ENCODE measurements at places on chromosomes 12 and 14. TPM values are rescaled to one million over a fixed set of nuclear protein-coding genes. Genes with fewer than 3 reads are reported as not detected.

Gene RNF212B
- not detected for polyA plus RNA-seq

Gene BMP4
- 10.1 TPM for polyA plus RNA-seq

Gene RNASE7
- polyA plus RNA-seq, result not detected

Gene TSPAN19
- polyA plus RNA-seq, result not detected

Gene MANSC4
- polyA plus RNA-seq, result not detected

Gene IFNG-AS1
- polyA plus RNA-seq, result not detected

Gene CCDC177
- not detected for polyA plus RNA-seq

Gene CLEC1B
- polyA plus RNA-seq, result not detected

- DNase-seq, result no peak
These were observed 638.5 kb downstream of the MED13L start for GRCh38 chr12:115638733-115639647.

DNA sequence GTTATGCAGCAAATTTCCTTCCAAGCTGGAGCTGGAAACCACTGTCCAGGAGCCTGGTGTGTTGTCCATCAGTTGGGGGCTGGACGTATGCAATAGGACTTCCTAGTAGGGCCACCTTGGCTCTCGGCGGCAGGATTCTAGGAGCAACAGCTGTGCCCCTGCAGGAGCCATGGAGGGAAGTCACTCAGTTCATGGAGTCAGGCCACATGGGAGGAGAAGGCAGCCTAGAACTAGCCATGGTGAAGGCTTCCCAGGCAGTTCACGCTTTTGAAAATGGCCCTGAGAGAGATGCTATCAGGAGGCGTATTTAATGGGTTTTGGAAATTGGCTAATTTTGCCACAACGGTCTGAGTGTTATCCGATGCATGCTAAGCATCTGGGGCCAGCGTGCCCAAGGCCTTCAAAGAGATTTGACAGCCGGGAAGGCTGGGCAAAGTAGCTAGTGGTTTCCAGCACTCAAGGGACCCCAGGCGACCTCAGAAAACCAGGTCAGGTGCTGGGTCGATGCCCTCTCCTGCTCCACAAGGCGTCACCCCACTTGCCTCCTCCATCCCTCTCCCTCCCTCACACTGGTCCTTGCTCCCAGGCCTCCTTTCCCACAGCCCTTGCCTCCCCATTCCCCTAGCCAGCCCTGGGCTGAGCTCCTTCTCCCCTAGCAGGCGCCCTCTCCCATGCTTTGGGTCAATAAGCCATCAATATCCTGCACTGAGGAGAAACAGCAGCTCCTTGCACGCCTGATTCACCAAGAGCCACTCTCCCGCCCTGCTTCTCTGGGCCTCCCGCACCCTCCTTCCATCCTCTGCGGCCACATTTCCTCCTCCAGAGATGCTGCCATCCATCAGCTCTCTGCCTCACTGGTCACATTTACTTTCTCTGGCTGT, 30.9 kb upstream of the SYNDIG1L start:
- DNase-seq, result no peak

GRCh38 chr12:13117029-13117428, 13.6 kb upstream of the GSG1 start:
- DNase-seq, result no peak

- no peak for DNase-seq
These were observed 149.2 kb upstream of the FBXO33 start for GRCh38 chr14:39581474-39581873.

DNA sequence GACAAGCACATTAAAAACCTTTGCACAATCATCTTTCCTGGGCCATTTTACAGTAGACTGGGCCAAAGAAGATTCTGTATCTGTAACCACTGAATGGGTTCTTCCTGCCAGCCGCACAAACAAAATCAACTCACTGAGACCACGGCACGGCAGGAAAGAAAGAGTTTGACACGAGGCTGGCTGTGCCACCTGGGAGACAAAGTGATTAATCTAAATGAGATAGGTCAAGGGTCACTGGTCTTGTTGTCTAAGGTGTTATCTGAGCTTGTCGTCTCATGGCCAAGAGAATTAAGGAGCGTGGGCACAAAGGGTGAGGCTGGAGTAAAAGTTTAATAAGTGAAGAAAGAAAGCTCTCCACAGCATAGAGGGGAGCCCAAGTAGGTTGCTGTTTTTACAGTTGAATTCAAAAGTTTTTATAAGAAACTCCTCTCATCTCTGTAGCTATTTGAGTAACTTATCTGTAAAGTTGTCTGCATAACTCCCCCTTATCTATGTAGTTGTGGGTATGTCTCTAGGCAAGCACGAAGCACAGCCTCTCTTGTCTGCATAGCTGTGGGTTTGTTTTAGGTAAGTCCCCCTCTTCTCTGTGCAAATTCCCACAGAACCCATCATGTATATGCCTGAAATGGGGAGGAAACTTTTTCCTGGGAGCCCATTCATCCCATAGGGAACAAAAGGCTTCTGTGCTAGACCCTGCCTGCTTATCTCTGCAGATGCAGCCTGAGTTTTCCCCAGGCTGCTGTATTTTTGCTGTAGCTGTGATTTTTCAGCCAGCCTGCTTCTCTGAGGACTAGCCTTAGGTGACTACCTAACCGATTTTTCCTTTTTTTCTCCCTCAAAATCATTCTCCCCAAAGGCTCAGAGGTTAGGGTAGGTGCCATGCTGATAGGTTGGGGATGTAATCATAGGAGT, 1314.6 kb upstream of the TMEM132C start:
- DNase-seq, result no peak

GRCh38 chr12:101764051-101764792, 25.0 kb upstream of the SYCP3 start:
- no peak for DNase-seq

DNA sequence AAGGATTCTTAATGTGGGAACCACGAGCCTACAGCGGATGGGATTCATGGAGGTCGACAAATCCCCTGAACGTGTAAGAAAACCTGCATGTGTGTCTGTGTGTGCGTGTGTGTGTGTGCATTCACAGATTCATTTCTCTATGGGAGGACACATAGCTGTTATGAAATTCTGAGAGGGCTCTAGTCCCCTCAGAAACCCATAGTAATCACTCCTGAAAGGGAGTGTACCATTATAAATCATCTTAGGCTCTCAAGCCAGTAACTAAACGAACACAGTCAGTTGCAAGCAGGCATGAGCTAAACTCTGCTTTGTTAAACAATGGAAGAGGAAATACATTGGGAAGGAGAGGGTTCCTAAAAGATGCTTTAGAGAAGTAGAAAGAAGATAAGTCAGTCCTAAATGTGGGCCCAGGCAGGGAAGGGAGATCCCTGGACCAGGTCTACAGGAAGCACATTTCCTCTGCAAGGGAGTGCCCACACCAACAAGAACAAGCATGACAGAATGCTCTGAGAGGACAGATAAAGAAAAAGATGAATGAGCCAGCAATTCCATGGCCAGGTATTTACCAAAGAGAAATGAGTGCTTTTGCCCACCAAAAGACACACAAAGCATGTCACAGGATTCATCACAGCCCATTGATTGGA, 91.3 kb downstream of the ITPR2 start:
- DNase-seq, result no peak

Data from BJ (cell line).